ENCODE measurements at places on chromosomes 3 and 15. TPM values are rescaled to one million over a fixed set of nuclear protein-coding genes. Genes with fewer than 3 reads are reported as not detected.

The NMNAT3 gene
- total RNA-seq: 13.3 TPM

The ADAMTSL3 gene
- 36.0 TPM for total RNA-seq

The OGG1 gene
- total RNA-seq: 32.8 TPM

The ROBO2 gene
- 2.8 TPM for total RNA-seq

The SAXO2 gene
- total RNA-seq: not detected

The PATL2 gene
- total RNA-seq: 0.55 TPM

The TMEM42 gene
- total RNA-seq: 8.3 TPM

The THAP10 gene
- 2.9 TPM for total RNA-seq

The NDUFB5 gene
- total RNA-seq: 216 TPM

The MYO9A gene
- 55.8 TPM for total RNA-seq

The CRBN gene
- 136 TPM for total RNA-seq

The GNB4 gene
- total RNA-seq: 35.4 TPM

The GOLIM4 gene
- total RNA-seq: 33.2 TPM

The MUSTN1 gene
- total RNA-seq: 9.3 TPM

The CSPG5 gene
- 1.4 TPM for total RNA-seq

The ADCY5 gene
- total RNA-seq: 39.5 TPM

The SETD2 gene
- 72.6 TPM for total RNA-seq

The GUCA1C gene
- not detected for total RNA-seq

All from sigmoid colon (tissue), 7 donors.